Activated CD8-positive, alpha-beta T cell treated with anti-CD3 and anti-CD28 coated beads, Interleukin-2, amount 10 ng/mL, durations not matched to agents 7 days and 5 days (primary cell): ENCODE measurements at places on chromosomes 4 and X.

GRCh38 chr4:100632163-100632562, 114.3 kb upstream of the EMCN start:
- DNase-seq, result no peak

DNA sequence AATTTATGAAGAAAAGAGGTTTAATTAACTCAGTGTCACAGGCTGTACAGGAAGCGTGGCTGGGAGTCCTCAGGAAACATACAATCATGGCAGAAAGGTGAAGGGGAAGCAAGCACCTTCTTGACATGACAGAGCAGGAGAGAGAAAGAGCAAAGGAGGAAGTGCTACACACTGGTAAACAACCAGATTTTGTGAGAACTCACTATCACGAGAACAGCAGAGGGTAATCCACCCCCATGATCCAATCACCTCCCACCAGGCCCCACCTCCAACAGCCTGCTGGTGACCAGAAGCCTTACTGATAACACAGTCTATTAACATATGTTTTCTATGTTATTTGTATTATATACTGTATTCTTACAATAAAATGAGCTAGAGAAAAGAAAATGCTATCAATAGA, 254.8 kb downstream of the PCDH10 start:
- DNase-seq, result no peak

- peak; percentile 47 for DNase-seq
These were observed 70.0 kb upstream of the FAM241A start for GRCh38 chr4:112075129-112075753.

- peak; percentile 47 for DNase-seq
These were observed 93.2 kb upstream of the ATP8A1 start for GRCh38 chr4:42750091-42750490.

DNA sequence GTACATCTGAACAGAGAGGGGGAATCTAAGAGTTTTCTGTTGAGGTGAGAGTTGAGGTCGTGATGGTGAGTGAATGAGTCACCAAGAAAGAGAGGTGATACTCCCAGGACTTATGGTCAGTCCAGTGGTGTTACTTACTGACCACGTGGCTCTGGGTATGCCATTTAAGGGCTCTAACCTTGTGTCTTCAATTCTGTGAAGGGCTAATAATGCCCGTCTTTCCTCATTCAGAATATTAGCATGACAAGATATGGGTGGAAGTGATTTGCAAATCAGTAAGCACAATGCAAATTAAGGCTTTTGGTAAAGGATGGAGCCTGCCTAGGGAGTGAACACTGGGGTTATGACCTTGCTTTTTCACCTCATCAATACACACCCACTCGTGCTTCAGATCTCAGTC, 75.2 kb downstream of the COQ2 start:
- DNase-seq, result no peak

DNA sequence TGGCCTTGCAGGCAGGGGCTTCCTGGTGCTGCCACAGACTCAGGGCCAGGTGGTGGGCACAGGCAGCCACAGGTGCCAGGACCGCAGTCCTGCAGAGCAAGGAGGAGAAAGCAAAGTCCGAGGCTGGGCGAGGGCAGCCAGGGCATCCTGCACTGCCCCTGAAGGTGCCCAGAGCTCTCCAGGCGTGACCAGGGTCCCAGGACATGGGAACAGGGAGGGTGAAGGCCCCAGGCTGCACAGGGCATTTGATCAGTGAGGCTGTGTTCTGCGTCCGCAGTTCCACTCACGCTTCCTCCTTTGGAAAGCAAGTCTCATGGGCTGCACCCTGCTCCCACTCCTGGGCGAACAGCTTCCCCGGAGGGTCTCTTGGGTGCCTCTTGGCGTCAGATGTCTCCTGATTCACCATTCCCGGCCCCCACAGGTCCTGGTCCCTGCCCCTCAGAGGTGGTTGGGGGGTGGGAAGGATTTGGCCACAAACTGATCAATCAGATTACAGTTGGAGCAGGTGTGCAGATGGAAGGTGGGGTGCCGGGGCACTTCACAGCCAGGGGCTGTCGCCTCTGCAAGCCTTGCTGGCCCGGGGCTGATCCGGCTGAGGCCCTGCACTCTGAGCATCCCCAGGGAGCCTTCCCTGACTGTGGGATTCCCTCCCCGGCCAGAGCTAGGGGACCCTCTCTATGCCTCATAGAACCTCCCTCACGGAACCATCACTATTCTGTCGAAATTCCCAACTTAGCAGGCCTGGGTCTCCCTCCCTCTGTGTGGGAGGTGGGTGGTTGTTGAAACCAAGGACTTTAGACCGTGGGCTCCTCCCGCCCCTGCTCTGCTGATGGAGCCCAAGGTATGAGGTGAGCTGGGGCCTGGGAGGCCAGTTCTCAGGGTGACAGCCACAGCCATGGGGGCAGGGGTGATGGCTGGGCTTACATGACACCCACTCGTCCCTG, 3.3 kb downstream of the SH3TC1 start:
- DNase-seq, result no peak

DNA sequence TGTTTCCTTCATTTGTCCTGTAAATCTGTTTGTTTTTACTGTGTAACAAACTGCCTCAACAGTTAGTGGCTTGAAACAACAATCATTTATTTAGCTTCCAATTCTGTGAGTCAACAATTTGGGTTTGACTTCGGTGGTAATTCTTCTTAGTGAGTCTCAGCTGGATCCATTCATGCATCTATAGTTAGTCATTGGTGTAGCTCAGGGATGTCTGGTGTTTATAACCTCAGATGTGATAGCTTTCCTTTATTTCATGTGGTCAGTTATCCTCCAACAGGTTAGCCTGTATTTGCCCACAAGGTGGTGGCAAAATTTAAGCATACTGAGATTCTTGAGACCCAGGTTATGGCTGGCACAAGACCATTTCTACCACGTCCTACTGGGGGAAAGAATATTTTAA, 1267.2 kb downstream of the RAPGEF2 start:
- DNase-seq, result no peak

DNA sequence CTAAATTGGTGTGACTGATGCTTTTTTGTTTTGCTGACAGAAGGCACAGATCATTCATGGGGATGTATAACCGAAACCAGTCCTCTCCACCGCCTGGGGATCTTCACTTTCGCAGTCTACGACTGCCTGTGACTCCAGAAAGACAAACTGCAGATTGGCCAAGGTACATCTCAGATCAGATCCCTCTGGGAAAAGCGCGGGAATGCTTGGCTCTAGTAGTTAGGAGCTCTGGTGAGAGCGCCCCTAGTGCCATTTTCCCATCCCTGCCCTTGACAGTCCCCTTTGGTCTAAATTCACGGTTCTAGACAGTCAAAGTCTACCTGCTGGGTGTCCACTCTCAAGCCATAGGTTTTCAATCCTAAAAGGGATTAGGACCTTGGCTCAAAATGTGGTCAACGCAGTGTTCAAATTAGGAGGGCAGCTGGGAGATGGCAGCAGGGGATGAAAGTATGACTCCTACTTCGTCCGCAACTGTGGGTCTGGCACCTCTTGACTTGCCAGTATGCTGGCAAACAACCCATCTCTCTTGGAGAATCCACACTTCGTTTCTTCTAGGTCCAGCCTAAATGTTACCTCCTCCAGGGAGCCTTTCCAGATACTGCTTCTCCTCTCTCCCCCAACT, 6.9 kb upstream of the HAND2 start:
- DNase-seq, result no peak

DNA sequence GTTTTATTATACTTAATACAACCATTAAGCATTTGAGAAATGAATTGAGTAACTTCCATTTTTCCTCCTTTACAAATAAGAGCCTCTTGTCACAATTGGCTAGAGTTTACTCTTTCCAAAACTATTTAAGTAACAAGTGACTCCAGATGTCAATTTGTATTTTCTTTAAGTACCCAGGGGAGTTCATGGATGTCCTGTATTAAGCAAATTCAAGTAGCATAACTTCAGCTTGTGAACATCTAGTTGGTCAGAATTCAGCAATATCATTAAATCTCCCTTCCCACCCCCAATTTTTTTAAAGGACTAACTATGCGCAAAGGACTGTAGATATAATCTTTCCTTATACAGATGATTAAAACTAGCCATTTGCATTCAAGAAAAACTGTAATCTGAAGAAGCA, 1.4 kb upstream of the ADGRL3 start:
- DNase-seq, result no peak

GRCh38 chr4:178970433-178971140, 1528.3 kb upstream of the AGA start:
- DNase-seq, result no peak

GRCh38 chrX:1205681-1206611, 6.5 kb downstream of the CRLF2 start:
- DNase-seq, result peak; percentile 29

DNA sequence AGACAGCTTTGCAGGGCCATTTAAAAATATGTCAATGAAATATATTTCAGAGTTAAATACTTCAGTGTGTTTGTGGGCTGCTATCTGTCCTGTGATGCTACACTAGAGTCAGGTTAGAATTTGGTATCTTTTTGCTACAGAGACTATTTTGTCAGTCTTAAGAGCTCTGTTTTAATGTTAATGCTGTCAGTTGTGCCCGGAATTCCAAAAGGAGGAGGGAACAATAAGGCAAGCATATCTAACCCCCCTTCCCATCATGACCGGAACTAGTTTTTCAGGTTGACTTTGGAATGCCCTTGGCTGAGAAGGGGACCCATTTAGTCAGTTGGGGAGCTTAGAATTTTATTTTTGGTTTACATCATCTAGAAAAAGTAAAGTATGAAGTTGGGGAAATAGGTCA, 34.9 kb upstream of the SLC25A4 start:
- DNase-seq, result no peak

DNA sequence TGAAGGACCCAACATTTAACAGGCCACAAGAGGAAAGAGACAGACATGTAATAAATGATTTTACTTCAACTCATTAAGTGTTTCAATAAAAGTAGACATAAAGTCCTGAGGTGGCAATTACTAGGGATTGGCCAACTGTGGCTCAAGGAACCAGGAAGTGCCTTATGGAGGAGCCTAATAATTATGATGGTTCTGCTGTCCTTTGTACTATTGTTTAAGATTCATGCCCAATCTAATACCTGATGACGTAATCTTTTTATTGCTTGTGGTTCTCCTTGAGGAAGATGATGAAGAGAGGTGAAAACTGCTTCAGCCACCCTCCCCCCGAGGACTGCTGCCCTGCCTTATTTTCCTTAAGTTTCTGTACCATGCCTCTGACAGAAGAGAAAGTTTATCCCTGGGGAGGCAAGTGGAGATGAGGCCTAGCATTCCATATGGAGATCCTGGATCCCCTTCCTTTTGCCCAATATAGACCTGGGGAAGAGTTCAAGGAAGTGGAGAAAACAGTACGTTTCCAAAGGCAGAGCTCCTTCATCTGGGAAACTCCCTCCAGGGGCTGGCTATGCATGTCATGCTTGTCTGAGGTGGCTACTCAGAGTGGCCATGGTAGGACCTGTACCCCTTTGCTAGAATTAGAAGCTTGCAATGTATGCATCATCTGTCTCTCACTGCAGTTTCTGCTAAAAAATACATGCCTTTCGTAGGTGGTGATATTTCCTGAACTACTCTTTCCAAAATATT, 56.8 kb upstream of the FAT1 start:
- DNase-seq, result no peak

DNA sequence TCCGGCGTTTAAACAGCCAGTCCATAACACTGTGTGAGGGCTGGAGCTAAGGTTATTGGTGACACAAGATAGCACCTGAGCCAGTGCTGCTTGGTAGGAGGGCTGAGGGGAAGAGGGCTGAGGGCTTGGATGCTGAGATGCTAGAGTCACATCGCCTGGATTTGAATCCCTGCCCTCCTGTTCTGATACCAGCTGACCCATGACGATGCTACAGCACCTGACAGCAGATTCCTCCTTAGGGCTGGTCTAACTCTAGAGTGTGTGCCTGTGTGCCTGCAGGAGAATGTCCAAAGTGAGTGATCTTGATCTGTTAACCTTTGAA, 102.5 kb downstream of the PTTG2 start:
- DNase-seq, result no peak

GRCh38 chrX:23937100-23937499, 29.3 kb downstream of the CXorf58 start:
- DNase-seq, result no peak

- no peak for DNase-seq
These were observed 4.1 kb downstream of the CBLL2 start for GRCh38 chrX:22276781-22277180.

GRCh38 chr4:149788300-149788699, 27.3 kb downstream of the IQCM start:
- DNase-seq, result no peak

DNA sequence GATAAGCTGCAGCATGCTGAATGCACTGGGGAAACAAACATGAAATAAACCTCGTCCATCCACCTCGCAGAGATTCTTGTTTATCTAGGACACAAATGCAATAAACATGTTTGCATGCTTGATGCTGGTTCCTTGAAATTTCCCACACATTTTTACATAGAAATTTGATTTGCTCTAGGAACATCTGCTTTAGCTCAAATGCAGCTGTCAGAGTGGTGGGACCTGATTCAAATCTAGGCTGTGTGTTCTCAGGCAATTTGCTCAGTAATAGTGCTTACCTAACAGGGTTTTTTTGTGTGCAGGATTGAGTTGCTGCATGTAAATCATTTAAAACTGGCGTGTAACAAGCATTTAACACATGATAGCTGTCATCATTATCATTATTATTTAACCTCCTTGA, 293.1 kb downstream of the QDPR start:
- no peak for DNase-seq

GRCh38 chr4:94621491-94622080, 136.2 kb upstream of the BMPR1B start:
- peak; percentile 29 for DNase-seq

- no peak for DNase-seq
These were observed 3.5 kb upstream of the EDNRA start for GRCh38 chr4:147477439-147477838.

DNA sequence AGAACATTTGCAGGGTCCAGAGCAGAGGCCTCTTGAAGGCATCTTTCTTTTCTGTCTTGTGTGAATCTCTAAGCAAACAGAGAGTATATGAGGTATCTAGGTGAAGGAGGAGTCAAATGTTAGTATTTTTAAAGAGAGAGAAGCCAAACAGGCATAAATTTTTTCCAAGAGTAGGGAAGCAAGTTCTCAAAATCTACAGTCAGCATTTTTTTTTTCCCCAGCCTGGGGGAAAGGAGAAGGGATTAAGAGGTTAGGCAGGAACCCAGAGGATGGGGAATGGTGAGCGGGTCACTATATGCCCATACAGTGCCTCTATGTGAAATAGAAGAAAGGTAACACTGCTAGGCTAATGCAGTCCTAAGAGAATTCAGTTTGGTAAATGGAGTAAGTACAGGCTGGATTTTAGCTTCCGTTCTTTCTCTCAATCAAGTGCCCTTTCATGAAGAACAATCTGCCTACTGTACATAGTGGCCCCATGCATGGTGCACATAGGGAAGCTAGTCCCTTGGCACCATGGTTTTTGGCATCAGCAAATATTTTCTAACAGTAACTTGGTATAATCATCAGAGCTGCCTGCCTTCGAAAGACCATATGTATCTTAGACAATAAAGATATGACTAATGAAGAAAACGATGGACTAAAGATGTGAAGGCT, 163.1 kb upstream of the MAB21L2 start:
- no peak for DNase-seq

GRCh38 chr4:87069037-87069742, 134.4 kb downstream of the AFF1 start:
- DNase-seq, result no peak

- DNase-seq, result no peak
These were observed 215.1 kb upstream of the HDX start for GRCh38 chrX:84717343-84717742.

- DNase-seq, result no peak
These were observed 23.3 kb downstream of the F8A3 start for GRCh38 chrX:155434906-155435743.

GRCh38 chr4:112302320-112303274, 5.4 kb downstream of the ALPK1 start:
- no peak for DNase-seq
